ENCODE measurements at places on chromosomes 7 and 10.
A peak's percentile ranks its signal among the peaks of the same experiment; 100 is the strongest.

DNA sequence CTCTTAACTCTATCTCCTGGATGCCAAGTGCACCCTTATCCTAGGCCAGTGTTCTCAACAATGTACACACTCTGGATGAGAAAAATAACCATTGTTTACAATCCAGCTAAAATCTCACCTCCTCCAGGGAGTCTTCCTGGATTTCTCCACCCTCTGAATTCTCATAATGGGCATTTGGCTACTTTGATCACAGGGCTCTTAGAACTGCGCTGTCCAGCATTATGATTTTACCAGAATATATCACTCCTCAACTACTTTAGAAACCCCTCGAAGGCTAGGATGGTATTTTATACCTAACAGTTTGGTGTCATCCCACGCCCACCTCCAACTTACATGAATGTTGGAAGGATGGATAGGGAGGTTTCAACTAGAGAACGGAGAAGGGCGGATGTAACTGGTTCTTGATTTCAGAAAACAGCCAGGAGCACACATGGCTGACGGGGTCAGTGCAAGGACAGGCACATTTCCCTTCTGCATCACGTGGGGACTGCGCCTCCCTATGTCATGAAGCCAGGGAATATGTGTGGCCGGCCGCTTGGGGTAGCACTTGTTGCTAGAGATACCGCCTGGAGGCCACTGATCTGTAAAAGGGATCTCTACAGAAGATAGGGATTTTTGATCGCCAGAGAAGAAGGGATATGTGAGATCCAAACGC, 1.2 kb upstream of the ATP6V0E2 start:
- DNase-seq = peak; percentile 61

DNA sequence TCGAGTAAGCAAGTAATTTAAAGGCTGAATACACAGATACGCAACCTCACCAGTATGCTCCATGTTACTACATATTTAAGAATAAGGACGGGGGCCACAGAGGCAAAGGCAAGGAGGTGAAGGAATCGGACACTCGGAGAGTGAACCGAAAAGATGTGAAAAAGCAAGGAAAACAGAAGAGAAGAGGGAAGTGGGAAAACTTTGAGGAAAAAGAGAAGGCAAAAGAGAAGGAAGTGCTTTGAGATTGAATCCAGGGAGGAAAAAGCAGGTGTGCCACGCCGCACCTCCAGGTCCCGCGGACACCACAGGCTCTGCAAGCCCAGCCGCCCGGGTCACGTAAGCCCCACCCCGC, 367 bp upstream of the AVL9 start:
- no peak for DNase-seq

DNA sequence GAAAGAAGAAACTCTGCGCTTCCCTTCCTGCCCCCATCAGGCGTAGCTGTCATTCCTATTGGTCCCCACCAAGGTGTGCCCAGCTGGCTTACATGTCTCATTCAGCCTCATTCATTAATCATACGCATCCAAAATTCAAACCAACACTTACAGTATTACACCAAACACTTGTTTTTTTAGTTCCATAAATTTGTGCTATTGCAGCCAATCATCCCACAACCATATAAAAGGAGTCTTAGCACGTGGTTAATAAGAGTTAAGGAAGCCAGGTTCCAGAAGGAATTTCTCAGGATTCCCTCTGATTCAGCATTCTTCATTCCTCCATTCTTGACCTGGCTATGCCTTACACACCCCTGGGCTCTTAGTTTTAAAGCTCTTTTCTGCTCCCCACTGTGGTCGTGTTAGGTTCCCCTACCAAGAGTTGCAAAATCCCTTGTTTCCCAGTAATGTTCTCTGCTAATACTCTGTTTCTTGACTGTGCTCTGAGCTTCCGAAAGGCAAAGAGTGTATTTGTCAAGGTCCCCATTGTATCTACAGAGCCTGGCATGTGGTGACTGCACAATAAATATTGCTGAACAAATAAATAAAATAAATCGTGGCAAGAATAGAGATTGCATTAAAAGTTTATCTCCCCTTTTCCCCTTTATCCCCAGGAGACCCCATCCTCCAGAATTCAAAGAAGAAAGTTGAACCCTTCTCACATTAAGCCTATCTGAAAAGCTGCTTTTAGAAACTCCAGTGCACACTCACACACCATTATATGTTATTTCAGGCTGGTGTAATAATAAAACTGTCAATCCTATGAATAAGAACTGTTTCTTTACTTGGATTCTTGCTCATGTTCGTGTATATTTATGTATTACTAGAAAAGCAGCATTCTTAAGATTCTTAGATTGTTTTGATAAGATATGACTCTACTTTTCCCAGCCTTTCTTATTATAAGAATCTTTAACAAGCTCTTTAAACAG, 514.4 kb downstream of the INHBA start:
- peak; percentile 83 for DNase-seq

DNA sequence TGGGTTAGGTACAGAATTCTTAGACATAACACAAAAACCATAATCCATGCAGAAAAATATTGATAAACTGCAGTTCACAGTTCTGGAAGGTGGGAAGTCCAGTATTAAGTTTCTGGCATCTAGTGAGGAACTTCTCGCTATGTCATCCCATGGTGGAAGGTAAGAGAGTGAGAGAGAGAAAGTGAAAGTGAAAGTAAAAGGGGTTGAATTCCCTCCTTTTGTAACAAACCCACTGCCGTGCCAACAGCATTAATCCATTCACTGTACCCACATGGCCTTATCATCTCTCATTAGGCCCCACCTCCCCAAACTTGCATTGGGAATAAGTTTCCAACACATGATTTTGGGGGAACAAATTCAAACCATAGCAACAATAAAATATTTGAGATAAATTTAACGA, 17.1 kb downstream of the ZNF485 start:
- peak; percentile 27 for DNase-seq

DNA sequence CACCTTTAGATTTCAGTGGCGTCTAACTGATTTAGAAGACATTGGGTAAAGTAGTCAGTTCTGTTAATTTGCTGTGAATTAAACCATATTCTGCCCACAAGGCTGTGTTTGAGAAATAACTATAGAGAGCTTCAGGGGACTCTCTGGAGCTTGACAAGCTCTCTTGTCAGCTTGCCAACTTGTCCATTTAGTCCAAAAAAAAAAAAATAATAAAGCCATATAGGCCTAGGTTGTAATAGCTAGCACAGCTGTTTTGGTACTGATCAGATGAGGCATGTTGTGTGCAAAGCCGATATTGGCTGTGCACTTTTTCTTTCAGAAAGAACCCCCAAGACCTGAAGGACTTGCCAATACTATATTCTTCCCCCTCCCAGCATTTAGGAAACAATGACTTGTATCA, 20.2 kb upstream of the ZNF282 start:
- DNase-seq = no peak

GRCh38 chr10:58326967-58327381, 7.8 kb upstream of the UBE2D1 start:
- DNase-seq = peak; percentile 72

DNA sequence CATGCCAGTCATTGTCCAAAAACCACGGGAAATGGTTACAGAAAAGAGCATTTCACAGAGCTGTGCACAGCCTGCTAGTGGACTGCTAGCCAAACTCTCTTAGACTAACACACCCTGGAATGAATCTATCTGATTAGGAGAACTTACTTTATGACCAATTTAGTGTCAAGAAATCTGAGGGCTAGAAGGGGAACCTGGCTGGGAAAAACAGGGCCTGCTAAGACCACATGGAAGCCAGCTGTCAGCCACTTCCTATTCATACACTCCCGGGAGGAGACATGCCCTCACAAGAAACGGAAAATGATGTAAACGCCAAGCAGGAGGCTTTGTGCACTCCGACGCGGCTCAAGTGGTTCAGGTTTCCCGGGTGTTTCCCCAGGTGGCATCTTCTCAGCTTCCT, 54.8 kb downstream of the MPP7 start:
- DNase-seq = no peak

DNA sequence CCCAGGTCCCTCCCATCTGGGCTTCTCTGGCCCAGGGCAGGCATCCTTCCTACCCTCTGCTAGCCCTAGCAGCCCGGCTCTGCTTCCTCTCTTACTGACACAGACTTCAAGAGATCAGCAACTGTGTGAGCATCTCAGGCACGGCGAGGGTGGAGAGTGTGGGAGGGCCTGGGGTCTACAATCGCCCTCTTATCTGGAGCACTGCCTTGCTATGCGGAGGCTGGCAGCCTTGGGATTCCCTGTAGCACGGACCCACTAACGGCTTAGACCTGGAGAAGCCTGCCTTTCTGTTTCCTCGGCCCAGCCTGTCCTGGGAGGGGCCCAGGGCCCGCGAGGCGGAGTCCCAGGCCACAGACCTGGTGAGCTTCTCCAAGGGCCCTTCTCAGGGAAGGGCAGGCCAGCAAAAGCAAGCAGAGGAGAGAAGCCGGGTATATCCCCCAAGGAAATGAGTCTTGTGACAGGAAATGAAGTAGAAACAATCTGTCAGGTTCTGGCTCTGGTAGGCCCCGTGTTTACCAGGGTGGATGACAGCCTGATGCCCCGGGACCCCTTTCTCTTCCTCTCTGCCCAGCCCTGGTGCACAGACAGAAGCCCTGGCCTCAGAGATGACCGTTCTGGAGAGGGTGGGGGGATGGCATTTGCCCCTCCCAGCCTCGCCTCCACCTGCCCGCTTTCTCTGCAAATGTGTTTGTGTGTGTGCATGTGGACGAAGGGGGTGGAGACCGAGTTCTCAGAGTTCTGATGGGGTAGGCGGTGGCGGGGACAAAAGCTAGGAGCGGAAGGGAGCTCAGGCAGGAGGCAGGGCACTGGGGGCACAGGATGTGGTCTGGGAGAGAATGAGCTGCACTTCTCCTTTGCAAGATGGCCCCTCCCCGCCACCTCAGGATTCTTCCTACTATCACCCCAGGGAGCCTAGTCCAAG, 2.5 kb downstream of the LRCH4 start:
- peak; percentile 86 for DNase-seq

All from amniotic epithelial cell (primary cell).